ENCODE measurements at places on chromosomes 2 and 18.

DNA sequence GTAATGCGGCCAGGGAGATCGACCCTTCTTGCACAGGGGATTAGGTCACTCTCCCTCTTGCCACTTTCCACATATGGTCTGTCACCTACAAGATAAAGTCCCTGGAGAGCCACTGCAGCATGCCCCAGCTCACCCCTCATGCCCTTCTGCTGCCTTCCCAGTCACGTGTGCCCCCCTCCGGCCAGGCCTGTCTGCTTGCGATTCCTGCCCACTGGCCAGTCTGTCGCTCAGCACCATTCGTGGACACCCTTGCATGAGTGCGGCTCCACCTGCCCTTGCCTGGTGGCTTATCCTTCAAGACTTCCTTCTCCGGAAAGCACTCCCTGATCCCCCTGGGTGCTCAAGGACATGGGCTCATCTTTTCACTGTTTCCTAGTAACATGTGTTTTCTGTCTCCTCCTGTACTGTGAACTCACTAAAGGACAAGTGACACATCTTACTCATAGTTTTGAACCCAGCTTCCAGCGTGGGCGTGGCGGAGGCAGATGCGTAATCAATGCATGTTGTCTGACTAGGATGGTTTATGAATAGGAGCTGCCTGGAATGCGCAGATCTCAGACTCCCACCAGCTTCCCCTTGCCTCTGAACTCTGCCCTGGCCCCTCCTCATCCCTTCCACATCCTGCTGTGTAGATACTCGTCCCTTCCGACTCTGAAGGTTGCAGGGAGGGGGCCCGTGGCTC, 7.8 kb upstream of the NT5DC4 start:
- DNase-seq = peak; percentile 28

GRCh38 chr2:145007093-145007959, 487.4 kb upstream of the ZEB2 start:
- DNase-seq = no peak

- no peak for DNase-seq
These were observed 391.0 kb upstream of the LINC00305 start for GRCh38 chr18:64539847-64540246.

GRCh38 chr2:35184471-35184870, 1171.1 kb upstream of the CRIM1 start:
- DNase-seq = no peak

- DNase-seq = no peak
These were observed 39.8 kb downstream of the SLC66A2 start for GRCh38 chr18:79911344-79912270.

- no peak for DNase-seq
These were observed 31.7 kb upstream of the ASPRV1 start for GRCh38 chr2:69993048-69993565.

GRCh38 chr2:217033186-217033585, 173.3 kb upstream of the TNP1 start:
- DNase-seq = no peak

DNA sequence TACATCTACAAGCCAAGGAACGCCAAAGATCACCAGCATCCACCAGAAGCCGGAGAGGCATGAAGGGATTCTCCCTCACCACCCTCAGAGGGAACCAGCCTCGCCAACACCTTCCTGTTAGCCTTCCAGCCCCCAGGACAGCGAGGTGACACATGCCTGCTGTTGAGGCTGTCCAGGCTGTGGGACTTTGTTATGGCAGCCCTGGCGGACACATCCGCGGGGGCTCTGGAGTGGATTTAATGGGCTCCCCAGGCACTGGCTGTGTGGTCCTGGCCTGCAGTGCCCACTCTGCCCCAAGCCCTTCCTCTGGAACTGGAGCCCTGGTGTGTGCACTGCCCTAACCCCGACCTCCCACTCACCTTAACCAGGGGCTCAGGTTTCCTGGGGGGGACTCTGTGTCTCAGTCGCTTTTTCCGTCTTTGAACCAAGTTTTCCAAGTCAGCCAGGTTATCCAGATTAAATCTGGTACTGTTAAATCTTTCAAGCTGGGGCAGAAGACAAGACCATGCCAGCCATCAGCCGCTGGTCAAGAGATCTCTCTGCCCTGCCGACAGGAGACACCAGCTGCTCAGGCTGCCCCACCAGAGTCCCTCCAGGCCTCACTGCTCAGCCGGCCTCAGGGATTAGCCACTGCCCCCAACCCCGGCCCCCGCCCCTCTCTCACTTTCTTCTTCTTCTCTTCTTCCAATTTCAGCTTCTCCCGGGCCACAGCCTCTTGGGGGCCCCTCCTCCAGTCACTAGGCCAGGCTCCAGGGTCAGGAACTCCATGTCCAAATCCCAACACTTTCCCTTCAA, 1.9 kb downstream of the ANKRD23 start:
- no peak for DNase-seq

GRCh38 chr2:85607268-85608215, 4.3 kb downstream of the C2orf68 start:
- no peak for DNase-seq

Measured in cortex of kidney (tissue), 1 donor.